Suprapubic skin (tissue), 4 donors: ENCODE measurements at places on chromosomes 4 and X.

GRCh38 chrX:149230689-149231088 is 274.4 kb downstream of the IDS start:
- DNase-seq = no peak

DNA sequence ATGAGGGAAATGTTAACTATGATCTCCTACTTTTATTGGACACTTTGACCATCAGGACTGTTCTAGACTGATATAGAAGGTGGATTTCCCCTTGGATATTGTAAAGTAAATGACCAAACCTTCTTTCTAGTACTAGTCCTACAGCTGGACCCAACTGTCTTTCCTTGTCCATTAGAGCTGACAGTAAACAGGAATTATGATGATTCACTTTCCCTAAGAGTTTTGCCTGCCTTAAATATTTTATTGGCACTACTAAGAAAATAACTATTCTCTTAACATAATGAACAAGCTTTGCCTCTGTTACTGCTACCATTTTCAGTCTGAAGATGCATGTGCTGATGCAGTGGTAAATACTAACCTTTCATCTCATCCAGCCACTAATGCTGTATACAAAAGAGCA is 915.4 kb downstream of the CENPC start:
- DNase-seq = no peak

DNA sequence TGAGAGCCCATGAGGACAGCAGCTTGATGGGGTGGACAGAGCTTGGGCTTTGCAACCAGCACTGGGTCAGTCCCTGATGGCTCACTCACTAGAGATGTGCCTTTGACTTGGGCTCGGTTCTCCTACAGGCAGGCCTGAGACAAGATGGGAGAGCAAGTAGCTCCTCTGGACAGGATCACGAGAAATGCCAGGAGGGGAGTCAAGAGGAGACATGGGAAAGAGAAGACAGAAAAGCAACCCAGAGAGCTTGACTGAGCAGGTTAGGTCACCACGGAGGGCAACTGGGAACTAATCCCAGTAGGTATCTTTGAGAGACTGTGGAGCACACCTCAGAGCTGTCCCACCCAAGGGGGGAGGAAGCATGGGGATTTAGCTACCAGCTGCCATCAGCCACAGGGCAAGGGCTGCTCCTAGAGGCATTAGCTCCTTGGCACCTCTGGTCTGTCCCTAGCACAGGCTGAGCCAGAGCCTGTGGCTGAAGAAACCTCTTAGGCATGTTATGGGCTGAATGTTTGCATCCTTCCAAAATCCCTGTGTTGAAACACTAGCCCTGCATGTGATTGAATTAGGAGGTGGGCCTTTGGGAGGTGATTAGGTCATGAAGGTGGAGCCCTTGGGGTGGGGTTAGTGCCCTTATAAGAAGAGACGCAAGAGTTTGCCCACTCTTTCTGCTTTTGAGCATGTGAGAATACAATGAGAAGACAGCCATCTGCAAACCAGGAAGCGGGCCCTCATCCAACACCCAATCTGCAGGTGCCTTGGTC is 145.6 kb downstream of the SMIM20 start:
- no peak for DNase-seq

DNA sequence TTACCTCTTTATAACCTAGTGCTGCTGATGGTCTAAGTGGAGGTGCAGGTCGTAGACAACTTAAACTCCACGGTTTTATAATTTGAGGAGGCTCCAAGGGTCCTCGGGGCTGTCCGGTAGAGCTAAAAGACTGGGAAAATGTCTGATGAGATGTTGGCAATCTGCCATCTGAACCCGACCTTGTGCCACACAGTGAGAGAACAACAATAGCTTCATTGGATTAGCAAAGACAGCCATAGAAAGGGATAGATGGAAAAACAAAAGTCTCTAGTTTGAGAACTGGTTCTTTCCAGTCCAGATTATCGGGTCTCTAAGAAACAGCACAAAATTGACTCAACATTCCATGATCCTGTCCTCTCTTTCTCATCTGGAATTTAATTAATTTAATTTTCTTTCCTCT is 31.6 kb downstream of the CD40LG start:
- DNase-seq = no peak

DNA sequence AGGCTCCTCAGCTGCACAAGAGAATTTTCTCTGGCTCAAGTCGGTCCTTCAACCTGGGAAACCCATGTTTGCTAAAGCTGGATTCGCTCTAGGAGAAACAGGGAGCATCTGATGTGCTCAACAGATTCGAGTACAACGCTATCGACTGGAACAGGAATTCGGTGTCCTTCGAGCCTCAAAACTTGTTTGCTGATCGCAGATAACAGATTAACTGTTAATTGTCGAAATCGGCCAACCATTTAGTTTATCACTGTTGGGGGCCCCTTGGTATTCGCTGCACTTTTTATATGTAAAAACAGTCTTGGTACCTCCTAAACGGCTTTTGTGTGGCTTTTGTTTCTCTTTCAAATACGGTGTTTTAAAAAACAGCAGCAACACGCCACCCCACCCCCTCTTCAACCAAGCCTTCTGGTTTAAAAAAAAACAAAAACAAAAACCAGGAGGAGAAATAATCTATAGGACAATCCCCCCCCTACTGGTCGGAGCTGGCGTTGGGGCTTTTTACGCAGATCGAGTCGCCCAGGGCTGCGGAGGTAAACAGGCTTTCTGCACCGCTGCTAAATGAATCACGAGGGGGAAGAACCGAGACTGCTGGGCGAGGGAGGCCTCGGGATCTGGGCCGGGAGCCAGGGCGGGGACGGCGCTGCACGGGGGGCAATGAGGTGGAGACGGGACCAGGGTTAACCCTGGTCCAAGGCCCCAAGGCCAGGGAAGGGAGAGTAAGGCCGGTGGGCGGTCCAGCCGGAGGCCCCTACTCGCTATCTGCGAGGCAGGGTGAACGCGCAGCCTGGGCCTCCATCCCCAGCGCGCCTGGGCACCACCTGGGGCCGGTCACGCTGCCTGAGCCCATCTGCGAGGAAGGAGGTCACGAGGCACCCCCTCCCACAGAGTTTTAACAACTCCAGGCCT is 71.7 kb upstream of the BCOR start:
- DNase-seq = no peak

GRCh38 chr4:109614015-109614414 is 54.0 kb downstream of the MCUB start:
- DNase-seq = no peak

- no peak for DNase-seq
Measured at GRCh38 chr4:117986321-117986720, 48.0 kb upstream of the NDST3 start.

DNA sequence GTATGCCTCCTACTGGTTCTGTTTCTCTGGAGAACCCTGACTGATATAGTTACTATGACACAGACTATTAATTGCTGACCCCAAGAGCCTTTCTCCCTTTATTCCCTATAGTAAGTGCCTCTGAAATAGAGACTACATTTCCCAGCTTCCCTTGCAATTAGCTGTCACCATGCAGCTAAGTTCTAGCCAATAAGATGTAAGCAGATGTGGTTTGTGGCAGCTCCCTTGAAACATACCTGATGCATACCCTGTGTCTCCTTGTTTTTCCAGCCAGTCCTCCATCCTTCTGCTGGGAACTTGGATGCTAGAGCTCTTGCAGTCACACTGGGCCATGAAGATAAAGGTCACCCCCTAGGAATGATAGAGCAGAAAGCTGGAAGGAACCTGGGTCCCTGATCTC is 9.7 kb upstream of the TMEM165 start:
- DNase-seq = no peak

GRCh38 chr4:26367811-26368210 is 47.0 kb downstream of the RBPJ start:
- no peak for DNase-seq

- DNase-seq = no peak
Measured at GRCh38 chrX:5718651-5719050, 510.0 kb downstream of the NLGN4X start.

DNA sequence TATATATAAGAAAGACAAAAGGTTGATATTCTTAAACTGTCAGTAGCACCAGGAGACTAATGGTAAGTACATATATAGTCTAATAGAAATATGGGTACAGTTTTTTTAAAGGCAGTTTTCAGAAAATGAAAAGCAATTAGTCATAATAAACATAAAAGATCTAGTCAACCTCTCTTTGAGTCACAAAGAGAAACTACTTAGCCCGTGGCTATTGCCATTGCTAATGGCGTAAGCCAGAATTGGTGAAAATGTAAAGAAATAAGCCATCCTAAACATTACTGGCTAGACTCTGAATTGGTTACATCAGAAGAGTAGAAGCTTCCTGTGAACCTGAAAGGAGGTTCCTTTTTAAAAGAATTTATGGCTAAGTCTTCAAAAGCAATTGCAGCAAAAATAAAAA is 668.7 kb upstream of the CPEB2 start:
- DNase-seq = no peak

GRCh38 chr4:164997941-164998340 is 20.5 kb upstream of the TRIM61 start:
- no peak for DNase-seq
